ENCODE measurements at places on chromosomes 4 and X.

- no peak for DNase-seq
These were observed 747.2 kb downstream of the STPG2 start for GRCh38 chr4:97396097-97396496.

DNA sequence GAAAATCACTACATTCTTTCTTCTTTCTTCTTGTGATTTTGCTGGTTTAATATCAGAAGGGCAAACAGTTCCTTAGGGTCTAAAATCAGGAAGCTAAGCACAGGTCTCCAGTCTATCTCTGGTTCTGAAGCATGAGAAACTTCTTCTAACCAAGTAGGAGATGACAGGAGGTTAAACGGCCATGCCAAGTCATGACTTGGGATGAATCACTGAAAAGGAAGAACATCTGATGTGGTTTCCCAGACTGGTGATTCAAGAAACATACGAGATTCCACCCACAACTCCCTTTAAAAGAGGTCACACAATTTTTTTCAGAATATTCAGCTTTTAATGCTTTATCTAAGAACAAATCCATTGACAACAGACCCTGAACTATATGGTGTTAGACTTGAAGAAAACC lies 684.0 kb upstream of the PRKX start:
- no peak for DNase-seq

DNA sequence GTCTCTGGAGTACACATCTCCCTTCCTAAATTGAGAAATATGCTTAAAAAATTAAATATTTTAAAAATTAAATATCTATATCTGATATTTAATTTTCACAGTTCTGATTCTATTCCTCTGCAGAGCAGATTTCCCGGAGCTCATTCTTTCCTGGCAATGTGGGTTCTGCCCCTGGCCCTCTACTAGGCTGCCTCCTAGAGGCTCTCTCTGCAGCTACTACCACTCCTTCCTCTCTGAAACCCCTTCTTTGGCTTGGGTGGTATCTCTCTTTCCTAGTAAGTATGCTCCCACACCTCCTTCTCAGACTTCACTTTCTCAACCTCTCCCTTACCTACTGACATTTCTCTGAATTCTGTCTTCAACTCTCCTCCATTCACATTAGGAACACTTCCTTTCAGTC lies 45.3 kb downstream of the RPGR start:
- DNase-seq = no peak

GRCh38 chr4:52945326-52945898 lies 83.3 kb downstream of the RASL11B start:
- no peak for DNase-seq

- DNase-seq = no peak
These were observed 81.2 kb downstream of the SPCS3 start for GRCh38 chr4:176400816-176401461.

GRCh38 chrX:69362354-69362753 lies 141.8 kb upstream of the NALF2 start:
- DNase-seq = no peak

- DNase-seq = no peak
These were observed 10.7 kb downstream of the TEC start for GRCh38 chr4:48258845-48259397.

GRCh38 chr4:137866671-137867070 lies 334.4 kb upstream of the PCDH18 start:
- no peak for DNase-seq

All from NCI-H2081 treated with DMSO at 0.1 percent for 48 hours (cell line).